ENCODE measurements at places on chromosomes 16 and 17.

DNA sequence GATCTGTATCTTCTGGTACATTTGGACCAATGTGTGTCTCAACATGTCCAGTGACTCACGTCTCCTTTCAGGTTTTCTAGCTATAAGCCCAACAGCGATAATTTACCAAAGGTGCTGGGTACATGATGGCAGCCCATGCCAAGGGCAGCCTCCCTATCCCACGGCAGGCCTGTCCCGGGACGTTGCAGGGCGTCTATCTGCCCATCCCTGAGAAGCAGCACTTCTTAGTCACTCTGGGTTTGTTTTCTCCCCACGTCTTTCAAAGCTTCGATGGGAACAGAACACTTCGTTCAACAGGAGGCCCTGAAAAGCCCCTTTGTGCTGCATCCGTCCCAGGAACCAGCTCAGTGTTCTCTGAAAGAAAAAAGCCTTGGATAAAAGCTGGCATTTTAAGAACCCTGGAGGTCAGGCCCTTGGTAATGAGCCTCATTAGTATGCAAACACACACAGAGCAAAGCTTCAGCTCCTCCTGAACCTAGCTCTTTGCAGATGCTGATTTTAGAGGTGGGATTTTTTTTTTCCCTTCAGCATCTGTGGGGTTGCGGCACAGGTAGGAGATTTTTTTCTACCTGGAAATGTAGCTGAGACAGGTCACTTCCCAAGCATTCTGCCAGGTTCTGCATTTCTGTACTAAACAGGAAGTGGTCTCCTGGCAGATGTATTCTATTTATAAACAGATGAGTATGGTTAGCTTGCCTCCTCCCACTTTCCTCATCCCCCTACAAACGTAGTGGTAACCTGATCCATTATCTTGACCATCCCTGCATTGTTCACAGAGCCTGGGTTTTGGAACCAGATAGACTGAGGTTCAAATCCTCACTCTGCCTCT lies 17.5 kb upstream of the MT4 start:
- DNase-seq, result no peak

- DNase-seq, result no peak
Observed at GRCh38 chr17:82055965-82056728, 4.4 kb downstream of the GPS1 start.

DNA sequence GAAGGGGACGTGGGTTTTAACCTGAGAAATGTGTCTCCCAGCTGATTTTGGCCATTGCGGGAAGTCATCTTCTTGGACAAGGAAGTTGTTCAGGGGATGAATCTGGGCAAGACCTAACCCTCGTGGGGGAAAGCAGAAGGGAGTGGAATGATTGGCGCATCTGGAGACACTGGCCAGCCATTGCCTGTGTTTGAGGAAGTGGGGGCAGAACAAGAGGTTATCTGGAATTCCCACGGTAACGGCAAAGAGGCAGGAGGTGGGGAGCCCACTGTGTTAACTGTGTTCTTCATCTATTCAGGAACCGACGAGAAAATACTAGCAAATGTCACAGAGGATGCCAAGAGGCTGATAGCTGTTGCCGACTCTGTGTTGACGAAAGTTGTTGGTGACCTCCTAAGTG lies 66.9 kb downstream of the RNF213 start:
- no peak for DNase-seq

- DNase-seq, result no peak
Observed at GRCh38 chr16:13463619-13464018, 456.3 kb upstream of the ERCC4 start.

DNA sequence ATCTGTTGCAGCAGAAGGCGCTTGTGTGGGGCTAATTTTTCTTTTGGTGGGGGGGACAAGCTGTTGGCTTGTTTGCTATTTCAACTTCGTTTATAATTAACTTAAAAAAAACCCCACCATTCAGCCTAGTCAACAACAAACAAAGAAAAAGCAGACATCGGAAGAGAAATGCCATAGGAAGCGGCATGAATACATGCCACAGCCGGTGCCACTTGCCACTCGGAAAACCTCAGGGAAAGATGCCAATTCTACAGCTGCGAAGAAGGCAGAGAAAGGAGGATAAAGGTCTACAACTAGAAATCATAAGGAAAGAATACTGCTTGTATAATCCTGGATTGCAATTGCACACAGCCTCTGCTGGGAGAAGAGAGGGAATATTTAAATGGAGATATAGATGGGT lies 254.4 kb upstream of the PMFBP1 start:
- no peak for DNase-seq

DNA sequence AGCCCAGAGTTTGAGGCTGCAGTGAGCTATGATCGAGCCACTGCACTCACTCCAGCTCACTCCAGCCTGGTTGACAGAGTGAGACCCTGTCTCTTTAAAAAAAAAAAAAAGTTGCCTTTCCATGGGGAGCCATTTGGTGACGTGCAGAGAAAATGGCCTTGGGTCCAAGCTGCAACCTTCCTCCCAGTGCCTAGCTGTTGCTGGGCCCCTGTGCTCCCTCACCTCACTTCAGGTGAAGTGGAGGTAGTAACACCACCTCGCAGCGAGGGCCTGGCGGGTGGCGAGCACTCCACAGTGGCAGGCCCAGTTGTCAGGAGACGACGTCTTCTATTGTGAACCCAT lies 17.4 kb downstream of the SYT17 start:
- no peak for DNase-seq

DNA sequence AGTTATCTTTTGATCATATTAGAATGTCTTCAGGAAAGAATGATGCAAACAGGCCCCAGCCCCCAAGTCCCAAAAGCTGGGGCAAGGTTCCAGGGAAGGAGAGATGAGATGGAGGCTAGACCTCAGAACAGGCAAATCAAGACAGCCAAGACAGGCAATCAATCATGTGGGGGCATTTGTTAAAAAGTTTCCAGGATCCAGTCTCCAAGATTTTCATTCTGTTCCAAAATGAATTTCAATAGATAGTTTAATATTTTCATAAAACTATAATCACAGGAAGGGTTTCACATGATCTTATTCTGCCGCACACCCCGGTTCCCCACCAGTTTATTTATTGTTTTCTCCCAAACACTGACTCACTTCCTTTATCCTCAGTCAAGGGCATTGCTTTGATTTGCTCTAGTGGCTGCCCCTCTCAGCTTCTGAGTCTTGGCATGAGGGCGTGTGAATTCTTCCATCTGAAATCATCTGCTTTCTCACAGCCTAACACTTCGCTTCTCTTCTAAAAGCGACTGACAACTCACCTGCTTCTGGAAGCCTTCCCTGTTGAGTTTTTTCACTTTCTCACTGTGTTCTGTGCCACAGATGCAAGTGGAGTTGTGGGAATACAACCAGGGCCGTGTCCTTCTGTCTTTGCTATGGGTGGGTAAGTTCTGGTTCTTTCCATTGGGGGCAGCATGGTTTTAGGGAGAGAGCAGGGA lies 12.2 kb upstream of the TERF2 start:
- DNase-seq, result no peak

GRCh38 chr16:57204675-57205074 lies 18.5 kb downstream of the RSPRY1 start:
- no peak for DNase-seq

DNA sequence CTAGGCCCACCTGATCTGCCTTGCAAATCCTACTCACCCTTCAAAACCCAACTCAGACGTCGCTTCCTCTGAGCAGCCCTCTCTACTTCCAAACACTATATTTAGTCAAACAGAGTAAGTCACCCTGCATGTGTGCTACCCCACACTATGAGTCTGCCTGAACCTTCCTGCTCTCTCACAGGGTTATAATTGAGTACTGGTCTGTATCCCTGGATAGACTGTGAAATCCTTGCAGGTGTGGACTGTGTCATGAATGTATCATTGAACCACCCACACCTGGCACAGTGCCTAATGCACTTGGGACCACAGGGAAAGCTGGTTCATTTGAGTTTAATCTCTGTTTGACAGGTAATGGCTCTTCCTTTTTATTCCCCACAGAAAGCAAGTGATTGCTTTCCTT lies 3.4 kb downstream of the FBXO39 start:
- no peak for DNase-seq

GRCh38 chr16:89031715-89032659 lies 55.0 kb upstream of the CBFA2T3 start:
- DNase-seq, result peak; percentile 25

DNA sequence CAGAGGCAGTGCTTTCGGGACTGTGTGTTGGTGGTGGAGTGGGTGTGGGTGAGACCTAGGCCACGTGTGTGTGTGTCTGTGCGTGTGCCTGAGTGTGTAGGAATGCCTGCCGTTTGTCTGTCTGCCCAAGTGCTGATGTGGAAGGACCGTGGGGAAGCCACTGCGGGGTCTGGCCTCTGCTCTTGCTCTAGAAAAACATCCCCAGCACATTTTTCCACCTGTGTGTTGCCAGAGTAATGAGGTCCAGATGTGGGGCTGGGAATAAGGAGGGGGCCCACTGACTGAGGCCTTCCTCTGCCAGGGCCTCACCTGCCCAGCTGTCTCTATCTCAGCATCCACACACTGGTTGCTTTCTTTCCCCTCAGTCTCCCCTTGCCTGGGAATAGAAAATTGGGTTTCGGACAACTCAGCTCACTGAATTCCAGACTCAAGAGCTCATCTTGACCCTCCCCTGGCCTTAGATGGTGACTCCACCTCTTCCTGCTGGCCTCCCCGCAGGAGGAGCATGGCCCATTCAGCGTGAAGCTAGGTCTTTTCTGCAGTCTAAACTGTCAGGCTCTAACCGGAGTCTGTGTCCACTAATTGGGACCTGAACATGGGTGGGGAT lies 7.6 kb downstream of the SGCA start:
- no peak for DNase-seq

DNA sequence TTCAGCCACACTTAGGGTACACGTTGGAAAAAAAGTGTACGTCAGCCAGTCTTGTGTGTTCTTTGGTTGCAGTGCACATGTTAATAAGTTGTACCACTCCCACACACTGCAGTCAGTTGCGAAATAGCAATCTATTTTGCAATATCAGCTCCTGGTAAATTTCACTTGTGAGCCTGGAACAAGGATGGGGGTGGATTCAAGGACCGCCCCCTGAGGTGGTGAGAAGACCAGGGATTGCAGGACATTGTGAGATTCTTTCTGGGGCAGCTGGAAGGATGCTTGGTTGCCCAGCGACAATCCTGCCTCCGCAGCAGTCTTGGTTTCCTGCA lies 78.6 kb upstream of the ZFHX3 start:
- no peak for DNase-seq

DNA sequence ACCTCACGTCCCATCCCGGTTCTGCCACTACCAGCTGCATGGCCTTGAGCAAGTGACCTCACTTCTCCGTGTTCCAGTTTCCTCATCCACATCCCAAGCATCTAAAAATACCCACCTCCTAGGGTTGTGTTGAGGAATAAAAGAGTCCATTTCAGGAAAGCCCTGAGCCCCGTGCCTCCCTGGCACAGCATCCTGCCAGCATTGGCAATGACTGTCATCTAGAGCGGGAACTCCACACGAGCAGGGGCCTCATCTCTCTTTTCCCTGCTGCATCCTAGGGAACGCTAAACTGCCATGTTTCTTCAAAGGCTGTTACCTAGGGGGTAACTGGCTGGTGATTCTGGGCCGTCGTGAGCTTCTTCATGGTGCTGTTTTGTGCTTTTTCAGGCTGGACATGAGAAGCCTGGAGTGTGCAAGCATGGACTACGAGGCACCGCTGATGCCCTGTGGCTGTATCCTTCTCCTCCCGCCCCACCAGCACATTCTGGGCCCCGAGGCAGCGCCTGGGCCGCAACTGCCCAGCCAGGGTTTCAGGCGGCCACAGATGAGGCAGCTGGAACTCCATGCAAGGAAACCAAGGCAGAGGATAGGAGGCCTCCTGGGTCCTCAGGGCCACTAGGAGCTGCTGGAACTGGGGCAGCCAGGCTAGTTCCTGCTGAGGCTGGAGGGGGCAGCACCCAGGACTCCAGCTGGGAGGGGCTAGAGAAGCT lies 221.4 kb downstream of the KATNIP start:
- no peak for DNase-seq

DNA sequence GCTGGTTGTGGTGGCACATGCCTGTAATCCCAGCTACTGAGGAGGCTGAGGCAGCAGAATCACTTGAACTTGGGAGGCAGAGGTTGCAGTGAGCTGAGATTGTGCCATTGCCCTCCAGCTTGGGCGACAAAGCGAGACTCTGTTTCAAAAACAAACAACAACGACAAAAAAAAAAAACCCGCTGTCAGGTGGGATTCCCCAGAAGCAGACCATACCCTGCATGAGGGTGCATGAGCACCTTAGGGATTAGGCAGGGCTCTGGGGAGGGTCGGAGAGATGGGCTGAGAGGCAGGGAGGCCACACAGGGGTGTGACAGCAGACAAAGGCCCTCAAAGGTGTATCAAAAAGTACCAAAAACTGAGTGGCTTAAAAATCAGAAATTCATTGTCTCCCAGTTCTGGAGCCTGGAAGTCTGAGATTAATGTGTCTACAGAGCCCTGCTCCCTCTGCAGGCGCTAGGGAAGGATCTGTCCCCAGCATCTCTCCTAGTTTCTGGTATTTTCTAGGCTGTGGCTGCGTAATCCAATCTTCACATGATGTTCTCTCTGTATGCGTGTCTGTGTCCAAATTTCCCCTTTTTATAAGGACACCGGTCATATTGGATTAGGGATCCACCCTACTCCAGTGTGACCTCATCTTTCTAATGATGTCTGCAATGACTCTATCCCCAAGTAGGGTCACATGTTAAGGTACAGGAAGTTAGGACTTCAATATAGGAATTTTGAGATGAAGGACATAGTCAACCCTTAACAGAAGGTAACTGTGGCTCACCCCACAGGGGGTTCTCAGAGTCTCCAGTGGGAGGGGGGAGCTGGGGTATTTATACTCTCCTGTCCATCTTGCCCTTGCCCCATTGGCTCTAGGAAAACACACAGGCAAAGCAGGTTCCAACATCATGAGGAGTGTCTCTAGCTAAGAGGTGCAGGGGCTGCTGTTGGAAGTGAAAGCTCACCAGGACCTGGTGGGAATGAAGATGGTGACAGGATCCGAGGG lies 13.6 kb upstream of the TVP23A start:
- DNase-seq, result no peak

DNA sequence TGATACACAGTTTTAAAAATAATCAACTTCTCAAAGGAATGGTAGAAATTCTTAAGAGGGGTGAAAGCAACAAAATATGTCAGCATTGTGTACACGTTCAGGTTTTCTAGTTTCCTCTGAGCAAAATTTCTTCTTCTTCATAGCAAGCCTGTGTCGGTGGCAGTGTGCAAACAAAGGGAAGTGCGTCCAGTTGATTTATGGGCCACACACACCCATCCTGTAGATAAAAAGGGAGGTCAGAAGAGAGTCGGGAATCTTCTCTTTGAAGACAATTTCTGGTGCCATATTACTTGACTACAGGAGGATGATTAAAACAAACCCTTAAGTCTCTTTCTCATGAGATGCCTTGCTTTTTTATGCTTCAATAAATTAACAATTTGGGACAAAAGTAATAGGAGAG lies 484.1 kb upstream of the SALL1 start:
- DNase-seq, result no peak

DNA sequence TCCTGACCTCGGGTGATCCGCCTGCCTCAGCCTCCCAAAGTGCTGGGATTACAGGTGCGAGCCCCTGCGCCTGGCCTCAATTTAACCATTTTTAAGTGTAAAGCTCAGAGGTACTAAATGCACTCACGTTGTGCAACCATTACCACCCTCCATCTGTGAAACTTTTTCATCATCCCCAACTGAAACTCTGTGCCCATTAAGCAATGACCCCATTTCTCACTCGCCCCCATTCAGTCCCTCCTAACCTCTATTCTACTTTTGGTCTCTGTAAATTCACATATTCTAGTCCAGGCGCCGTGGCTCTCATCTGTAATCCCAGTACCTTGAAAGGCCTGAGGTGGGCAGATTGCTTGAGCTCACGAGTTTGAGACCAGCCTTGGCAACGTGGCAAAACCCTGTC lies 8.3 kb upstream of the SPNS3 start:
- DNase-seq, result no peak

All from stimulated activated CD8-positive, alpha-beta memory T cell treated with anti-CD3 and anti-CD28 coated beads, Interleukin-12 subunit alpha, Interleukin-12 subunit beta, amount 100 ng/mL, for 4 hours (primary cell).